ENCODE measurements at places on chromosomes 5 and 9.
A peak's percentile ranks its signal among the peaks of the same experiment; 100 is the strongest.

- no peak for DNase-seq
These were observed 4.4 kb downstream of the SLIT3 start for GRCh38 chr5:169296419-169297143.

GRCh38 chr5:107813559-107813958 lies 142.8 kb upstream of the EFNA5 start:
- DNase-seq: no peak

- DNase-seq: no peak
These were observed 48.1 kb downstream of the THBS4 start for GRCh38 chr5:80083101-80083890.

DNA sequence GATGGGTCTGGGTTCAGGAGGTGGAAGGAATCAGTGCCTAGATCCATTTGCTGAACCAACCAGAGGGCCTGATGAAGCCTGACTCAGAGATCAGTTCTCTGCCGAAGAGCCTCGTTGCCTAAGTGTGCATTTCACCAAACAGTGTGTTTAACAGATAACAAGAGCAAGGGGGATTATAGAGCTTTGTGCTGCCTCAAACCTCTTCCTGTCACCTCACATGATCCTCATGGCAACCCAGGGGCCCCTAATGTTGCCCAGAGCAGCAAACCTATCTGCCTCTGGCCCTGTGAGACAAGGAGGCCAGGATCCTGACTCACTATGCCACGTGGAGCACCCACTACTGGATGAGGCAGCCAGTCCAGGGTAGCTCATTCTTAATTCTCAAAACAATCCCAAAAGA lies 66.3 kb upstream of the EPB41L4B start:
- DNase-seq: no peak

DNA sequence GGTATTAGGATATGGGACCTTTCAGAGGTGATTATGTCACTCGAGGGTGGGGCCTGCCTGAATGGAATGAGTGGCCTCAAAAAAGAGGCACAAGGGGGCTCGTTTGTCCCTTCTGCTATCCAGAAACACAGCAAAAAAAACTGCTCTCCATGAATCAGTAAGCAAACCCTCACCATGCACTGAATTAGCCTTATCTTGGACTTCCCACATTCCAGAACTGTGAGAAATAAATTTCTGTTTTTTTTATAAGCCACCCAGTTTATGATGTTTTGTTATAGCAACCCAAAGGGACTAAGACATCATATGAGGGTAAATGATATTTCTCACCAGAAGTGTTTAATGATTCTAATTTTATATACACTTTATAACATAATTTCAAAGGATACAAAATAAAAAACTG lies 476.6 kb upstream of the EDIL3 start:
- no peak for DNase-seq

- DNase-seq: no peak
These were observed 145.6 kb downstream of the NFIB start for GRCh38 chr9:14168381-14168780.

DNA sequence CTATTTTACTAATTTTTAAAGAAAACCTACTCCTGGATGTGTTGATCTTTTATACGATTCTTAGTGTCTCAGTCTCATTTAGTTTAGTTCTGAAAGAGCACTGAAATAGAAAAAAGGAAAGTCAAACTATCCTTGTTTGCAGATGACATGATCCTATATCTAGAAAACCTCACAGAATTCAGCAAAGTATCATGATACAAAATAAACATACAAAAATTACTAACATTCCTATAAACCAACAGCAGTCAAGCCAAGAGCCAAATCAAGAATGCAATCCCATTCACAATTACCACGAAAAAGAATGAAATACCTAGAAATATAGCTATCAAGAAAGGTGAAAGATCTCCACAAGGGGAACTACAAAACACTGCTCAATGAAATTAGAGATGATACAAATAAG lies 225.8 kb upstream of the CDH18 start:
- no peak for DNase-seq

DNA sequence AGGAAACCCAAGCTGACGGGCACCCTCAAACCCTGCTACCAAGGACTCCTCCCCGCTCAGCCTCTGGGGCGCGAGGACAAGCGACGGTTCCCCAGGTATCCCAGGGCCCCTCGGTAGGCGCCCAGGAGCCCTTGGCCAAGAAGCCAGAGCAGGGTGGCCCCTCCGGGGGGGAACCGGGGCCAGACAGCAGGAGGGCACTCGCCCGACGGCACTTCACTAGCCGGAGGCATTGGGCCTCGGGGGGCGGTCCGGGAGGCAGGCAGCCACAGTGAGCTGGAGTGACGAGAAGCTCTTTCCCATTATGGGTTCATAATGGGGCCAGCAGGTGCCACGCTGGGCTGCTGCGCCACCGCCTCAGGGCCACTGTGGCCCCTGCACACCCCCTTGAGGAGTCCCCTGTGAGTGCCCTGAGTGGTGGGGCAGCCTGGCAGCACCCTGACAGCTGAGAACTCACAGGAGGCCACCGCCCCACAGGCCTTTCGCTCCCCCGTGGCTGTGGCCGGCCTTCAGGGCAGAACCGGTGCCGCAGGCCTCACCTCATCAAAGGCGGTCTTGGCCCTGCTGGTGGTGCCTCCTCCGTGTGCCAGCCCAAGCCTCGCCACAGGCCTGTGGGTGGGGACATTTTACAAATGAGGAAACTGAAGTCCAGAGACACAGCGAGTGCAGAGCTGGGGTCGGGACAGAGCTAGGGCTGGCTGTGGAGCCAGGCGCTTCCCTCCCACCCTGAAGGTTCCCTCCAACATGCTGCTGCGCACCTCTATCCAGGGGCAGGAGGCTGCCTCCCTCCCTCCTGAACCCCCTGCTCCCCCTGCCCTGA lies 68.7 kb downstream of the PSMB7 start:
- no peak for DNase-seq

GRCh38 chr5:87594566-87594965 lies 181.8 kb upstream of the CCNH start:
- no peak for DNase-seq

- no peak for DNase-seq
These were observed 108.3 kb upstream of the TYRP1 start for GRCh38 chr9:12584656-12585522.

DNA sequence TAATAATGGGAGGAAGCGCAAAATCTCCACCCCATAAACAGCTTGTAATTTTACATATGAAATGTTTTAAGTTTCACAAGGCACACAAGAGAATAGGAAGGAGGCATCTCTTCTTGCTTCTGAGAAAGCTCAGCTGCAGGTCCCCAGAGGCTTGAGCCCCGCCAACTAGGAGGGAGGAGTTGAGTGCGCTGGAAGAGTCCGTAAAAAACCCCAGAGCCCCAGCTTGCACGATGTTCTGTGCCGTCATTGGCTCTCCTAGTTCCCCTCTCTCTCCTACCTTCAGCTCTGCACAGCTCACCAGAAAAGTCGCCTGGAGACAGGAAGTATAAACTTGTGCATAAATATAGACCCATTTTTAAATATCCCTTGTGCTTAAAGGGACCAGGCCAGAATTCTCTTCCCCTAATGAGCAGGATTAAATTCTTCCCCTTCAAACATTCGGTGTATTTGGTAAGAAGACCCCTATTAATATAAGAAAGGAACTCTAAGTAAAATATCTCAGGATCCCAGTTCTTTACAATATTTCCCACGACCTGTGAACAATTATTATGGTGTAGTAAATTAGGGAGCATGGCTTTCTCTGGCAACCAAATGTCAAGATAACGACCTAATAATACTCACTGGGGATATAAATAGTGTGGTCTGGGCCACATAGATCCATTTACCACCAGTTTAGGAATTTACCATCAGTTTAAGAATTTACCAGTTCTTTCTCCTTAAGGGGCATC lies 13.7 kb downstream of the GLRX start:
- peak; percentile 65 for DNase-seq

GRCh38 chr9:24245988-24246387 lies 299.7 kb downstream of the IZUMO3 start:
- no peak for DNase-seq

DNA sequence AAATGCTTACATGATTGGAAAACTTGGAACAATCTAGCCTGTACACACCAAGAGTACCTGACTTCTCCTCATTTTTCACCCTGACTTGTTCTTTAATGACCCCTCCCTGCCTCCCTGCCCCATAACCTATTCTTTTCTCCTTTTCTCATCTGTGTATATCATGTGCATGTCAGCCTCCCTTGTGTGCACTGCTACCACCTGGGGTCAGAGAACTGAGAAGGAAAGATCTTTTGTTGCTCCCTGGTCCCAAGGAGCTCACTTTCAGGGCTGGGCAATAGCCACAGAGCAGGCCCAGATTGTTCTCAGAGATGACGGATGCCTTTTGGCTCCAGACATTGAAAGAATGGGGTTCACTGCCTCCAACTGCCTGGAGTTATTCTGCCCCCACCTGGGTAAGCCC lies 5.1 kb downstream of the MAP1B start:
- DNase-seq: no peak

DNA sequence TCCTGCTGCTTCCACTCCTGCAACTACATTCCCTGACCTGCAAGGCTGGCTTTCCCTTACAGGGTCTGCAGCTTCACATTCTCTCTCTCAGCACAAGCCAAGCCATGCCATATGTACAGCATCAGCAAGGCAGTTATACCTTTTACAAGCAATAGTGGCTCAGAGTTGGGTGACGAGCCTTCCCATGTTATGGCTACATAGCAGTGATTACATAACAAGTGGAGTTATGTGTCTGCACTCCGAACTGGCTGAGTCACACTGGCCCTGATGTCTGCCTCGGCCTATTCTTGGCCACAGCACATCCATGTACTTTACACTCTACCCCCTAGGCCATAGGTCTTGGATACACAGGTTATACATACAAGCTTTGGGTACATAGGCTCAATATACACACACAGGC lies 52.0 kb upstream of the SNCAIP start:
- no peak for DNase-seq

DNA sequence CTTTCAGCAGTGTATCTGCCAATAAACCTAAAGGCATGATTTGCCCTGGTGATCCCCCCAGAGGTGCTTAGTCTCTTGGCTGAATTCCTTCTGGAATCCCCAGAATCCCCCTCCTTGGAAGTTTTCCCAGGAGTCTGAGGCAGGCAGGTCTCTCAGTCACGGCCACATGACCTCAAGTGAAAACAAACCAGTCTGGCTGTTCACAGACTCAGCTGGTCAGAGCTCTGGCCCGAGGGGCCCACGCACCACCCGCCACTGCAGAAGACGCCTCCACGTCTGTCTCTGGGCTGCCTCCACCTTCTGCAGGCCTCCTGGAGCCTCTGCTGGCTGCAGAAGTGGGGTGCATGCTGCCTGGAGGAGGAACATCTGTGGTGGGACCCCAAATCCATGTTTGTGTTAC lies 52.5 kb downstream of the HRH2 start:
- DNase-seq: no peak

- DNase-seq: no peak
These were observed 43.5 kb upstream of the PCAT7 start for GRCh38 chr9:94511134-94511954.

DNA sequence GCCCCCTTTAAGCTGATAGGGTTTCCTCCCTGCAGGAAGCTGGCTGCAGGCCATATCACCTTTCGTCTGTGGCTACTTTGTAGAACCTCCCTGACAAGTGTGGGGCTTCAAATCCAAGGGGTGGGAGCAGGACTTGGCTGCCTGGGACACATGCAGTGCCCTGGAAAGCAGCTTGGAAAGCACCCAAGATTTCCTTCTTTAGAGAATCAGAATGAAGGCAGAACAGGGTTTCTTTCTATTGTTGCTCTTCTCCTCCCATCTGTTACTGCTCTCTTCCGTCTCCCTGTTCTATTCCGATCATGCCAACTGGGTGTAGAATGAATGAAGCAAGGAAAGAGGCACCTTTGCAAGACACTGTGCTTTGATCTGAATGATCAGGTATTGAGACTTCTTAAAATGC lies 282.2 kb downstream of the MED10 start:
- no peak for DNase-seq

DNA sequence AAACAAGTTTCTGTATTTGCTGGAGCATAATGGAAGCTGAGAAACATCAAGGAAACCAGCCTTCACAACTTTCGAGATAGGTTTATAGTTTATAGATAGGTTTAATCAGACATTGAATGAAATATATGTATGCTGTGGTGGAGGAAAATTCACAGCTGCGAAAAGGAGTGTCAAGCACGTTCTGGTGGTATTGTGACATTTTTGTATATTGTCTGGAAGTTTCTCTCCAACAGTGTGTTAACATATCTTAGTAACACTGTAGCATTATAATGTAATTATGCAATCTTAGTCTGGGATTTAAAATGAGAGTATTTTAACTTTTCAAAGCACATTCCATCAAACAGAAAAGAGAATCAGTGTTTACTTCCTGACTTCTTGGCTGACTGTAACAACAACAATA lies 50.0 kb downstream of the FCHO2 start:
- DNase-seq: no peak

DNA sequence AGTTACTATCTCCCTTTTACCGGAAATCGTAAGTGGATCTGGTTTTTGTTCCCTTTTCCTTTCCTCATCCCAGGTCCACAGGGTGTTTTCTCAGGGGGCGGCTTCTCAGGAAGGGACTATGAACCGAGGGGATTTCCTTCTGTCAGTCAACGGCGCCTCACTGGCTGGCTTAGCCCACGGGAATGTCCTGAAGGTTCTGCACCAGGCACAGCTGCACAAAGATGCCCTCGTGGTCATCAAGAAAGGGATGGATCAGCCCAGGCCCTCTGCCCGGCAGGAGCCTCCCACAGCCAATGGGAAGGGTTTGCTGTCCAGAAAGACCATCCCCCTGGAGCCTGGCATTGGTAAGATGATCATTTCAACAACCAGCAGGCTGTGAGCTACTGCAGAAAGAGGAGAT lies 75.8 kb downstream of the GOLPH3 start:
- no peak for DNase-seq

DNA sequence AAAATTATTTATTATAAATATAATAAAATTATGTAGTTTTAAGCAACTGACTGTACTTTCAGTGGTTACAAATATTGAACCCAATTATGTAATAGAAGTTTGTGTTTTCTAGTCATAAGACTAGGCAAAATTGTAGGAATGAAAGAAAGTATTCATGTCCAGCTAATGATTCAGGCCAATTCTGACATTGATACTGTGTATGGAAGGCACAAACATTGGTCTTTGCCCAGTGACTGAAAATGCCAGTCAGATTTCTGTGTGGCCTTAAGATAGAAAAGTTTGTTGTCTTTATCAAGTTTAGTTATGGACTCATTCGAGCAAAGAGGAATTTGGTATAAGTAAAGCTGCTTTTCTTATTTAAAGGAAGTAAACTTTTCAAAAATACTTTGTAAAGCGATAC lies 60.3 kb downstream of the SLC12A2 start:
- no peak for DNase-seq

DNA sequence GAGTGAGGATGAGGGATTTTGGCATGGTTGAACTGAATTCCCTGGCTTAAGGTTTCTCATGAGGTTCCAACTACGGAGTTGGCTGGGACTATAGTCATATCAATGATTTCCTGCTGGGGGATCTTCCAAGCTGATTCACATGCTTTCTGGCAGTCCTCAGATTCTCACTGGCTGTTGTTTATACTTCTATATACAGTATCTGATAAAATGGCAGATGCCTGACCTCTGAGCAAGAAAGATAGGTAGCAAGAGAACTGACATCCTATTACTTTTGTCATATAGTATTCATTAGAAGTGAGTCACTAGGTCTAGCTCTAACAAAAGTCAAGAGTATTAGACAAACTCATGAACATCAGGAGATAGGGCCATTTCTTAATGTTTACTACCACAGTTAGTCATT lies 440.9 kb upstream of the EDIL3 start:
- no peak for DNase-seq

All from GM12892 (cell line).